ENCODE measurements at places on chromosomes 6 and 20. TPM values are rescaled to one million over a fixed set of nuclear protein-coding genes. Genes with fewer than 3 reads are reported as not detected.

Gene COL9A3
- 3.6 TPM for total RNA-seq

DNA sequence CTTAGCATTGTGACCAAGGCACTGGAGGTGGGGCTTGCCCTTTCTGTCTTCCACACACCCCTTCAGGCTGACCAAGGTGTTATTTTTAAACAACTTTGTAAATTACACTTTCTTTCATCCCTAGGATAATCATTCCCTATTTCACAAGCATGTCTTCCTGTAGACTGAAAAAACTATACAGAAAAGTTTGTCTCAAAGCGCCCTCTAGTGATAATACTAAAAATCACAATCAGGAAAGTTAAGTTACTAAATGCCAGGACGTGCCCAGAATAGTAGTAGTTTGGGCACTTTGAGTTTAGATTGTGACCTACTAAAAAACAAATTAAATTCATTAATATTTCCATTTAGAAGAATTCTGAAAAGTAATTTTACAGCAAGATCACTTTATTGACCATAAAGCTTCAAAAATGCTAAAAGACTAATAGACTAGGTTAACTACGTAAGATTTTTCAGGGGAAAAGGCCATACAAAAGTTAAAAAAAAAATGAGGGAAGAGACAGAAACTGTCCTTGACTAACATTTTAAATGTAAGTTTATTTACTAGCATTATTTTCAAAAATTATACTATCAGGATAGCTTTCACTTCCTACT is 123.3 kb upstream of the DUSP22 start:
- no peak for DNase-seq

- DNase-seq = peak; percentile 42
These were observed at the start of gene MTCL3 for GRCh38 chr6:127518710-127519468. Gene MTCL3 (minus strand): TSS chr6:127519335.

DNA sequence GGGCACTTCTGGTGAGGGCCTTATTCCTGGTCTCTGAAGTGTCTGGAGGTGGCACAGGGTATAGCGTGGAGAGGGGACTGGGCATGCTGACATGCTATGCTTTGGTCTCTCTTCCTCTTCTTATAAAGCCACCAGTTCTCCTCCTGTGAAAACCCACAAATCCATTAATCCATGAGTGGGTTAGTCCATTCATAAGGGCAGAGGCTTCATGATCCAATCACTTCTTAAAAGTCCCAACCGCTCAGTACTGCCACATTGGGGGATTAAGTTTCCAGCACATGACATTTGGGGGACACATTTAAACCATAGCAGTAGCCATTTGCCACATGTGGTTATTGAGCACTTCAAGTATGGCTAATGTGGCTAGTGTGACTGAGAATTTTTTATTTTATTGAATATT is 3.8 kb upstream of the TRIB3 start:
- DNase-seq = no peak

DNA sequence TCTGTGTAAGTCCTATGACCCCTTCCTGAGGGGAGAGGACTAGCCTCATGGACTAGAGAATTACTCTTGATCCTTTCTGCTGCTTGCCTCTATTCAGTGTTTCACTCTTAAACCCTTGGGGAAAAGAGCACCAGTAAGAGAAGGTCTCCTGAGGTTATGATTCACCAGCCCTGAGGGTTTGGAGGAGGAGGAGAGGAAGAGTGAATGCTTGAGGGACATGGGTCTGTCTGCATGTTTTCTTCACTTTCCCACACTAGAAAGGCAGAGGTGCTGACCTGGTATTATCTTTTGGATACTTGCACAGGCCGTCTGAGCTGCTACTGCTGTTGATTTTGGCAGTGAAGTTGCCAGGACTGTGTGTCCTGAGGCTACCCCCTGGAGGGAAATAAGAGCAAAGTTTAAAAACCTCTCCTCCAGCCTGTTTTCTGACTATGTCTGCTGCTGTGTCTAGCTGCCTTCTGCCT is 78.3 kb downstream of the CD109 start:
- no peak for DNase-seq

DNA sequence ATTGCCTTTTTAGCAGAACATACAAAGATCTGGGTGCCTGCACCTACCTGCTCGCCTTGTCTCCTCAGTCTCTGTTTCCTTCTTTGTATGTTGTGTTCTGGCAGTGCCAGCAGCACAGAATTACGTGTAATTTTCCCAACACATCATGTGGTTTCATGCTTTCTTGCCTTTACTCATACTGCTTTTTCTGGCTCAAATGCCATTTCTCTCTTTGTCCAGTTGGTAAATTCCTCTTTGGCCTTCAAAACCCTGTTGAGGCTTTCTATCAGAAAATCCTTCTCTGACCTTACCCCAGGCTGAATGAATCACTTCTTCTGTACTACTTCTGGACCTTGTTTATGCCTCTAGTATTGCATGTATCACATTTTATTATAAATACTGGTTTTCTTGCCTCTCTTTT is 31.8 kb downstream of the L3MBTL3 start:
- DNase-seq = no peak

Gene GPR6
- not detected for total RNA-seq

DNA sequence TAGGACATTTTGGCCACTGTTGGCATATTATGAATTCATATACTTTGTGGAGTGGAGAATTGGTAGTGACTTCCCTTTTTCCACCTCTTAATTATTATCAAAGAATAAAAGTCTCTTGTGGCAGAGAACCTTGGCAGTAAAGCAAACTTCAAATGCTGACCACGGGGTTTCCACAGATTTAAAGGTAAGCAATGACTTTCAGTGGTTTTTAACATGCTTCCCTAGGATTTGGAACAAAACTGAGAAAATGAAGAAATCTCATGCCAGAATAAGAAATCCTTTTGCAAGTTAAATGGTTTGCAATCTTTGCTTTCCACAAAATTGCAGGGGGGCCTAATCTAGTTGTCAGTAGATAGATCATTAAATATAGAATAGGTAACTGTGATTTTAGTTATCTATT is 2.0 kb upstream of the SDC4 start:
- no peak for DNase-seq

- DNase-seq = no peak
These were observed 465 bp upstream of the KCNS1 start for GRCh38 chr20:45101333-45101850.

Gene PPP1R16B
- total RNA-seq = 4.1 TPM

Gene PLN
- total RNA-seq = 152 TPM

- DNase-seq = no peak
These were observed 60.0 kb downstream of the RFPL4B start for GRCh38 chr6:112407101-112407590.

DNA sequence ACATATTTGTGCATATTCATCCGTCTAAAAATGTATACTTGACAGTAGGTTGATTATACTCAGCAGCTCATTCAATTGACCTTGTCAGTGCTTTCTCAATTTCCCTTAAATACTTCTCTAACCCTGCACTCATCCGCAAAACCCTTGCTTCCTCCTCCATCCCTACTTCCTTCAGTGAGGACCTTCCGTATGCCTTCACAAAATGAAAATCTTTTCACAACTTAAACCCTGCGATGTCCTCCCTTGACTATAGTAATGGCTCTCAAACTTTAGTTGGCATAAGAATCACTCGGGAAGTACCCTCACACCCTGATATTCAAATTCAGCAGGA is 5.2 kb downstream of the MBOAT1 start:
- no peak for DNase-seq

GRCh38 chr6:97465877-97466561 is 183.0 kb upstream of the MMS22L start:
- DNase-seq = no peak

DNA sequence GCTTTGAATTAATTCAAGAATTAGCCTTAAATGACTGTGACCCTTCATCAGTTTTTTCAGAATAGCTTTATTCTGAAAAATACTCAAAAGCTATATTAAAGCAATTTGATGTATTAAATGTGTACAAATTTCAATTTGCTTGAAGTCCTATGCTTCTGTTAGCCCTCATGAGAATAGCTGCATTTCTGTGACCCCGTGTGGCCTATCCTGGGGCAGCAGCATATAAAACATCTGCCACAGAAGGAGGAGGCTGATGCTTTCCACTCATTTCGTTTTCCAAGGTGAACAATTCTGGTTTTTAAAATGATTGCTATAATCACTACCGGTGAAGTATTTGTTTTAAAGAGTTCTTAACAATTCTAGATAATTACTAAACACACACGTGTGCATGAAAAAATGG is 360.3 kb downstream of the BTBD9 start:
- no peak for DNase-seq

- DNase-seq = no peak
These were observed 132.8 kb upstream of the AGPAT4 start for GRCh38 chr6:161406646-161407045.

Gene KCNB1
- 7.1 TPM for total RNA-seq

Gene SHLD1
- 12.1 TPM for total RNA-seq

Gene PROCR
- total RNA-seq = 21.4 TPM

Gene BTNL2
- not detected for total RNA-seq

Measured in mucosa of gallbladder (tissue), 1 donor.